Nephron progenitor cell (in vitro differentiated cells): ENCODE measurements at places on chromosomes 11 and 22.
A peak's percentile ranks its signal among the peaks of the same experiment; 100 is the strongest.

- no peak for DNase-seq
Measured at GRCh38 chr11:112715056-112715455, 246.2 kb upstream of the NCAM1 start.

- DNase-seq = no peak
Measured at GRCh38 chr22:39567135-39567946, 3.2 kb upstream of the CACNA1I start.

DNA sequence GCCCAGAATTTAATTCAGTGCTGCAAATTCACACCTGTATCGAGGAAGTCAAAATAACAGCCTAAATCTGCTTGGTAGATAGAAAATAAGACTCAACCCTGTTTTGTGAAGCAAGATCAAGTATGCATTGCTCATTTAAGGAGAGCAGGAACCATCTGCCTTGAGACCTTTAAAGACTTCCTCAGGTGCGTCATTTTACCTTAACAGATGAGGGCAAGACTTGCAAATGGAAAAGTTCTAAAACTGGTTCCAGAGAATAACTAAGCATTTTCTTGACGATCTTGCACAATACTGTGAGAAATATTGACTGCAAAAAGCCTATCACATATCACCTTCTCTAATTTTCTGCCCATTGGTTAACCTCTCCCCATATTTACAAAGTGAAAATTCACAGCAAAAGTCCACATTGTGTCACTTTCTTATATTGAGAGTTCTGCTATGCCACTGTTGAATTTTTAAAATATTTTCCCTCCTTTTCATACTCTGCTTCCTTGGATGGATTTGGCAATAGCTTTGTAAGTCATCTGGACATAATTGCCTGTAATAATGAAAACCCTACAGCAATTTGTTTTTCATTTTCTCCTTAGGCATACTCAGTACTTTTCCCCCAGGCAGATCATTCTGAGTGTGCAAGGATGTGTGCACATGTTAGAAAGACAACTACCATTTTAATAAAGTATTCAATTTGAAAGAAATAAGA lies 234.2 kb downstream of the AASDHPPT start:
- no peak for DNase-seq

DNA sequence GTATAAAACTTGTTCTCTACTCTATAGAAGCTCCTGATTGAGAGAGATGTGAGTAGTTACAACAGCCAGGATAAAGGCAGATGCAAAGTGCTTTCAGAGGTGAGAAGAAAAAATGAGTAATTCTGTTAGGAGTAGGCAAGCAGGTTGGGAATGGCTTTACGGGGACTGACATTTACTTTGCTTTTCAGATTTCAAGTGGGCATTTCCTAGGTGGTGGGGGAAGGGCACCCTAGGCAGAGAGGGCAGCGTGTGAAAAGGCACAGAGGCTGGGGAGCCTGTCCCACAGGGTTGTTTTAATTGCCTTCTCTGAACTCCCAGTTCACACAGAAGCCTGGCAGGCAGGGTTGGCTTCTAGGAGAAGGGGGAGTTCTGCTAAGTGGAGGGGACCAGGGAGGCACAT lies 106.5 kb downstream of the NAV2 start:
- DNase-seq = no peak

- DNase-seq = no peak
Measured at GRCh38 chr11:7575841-7576725, 62.3 kb downstream of the PPFIBP2 start.

DNA sequence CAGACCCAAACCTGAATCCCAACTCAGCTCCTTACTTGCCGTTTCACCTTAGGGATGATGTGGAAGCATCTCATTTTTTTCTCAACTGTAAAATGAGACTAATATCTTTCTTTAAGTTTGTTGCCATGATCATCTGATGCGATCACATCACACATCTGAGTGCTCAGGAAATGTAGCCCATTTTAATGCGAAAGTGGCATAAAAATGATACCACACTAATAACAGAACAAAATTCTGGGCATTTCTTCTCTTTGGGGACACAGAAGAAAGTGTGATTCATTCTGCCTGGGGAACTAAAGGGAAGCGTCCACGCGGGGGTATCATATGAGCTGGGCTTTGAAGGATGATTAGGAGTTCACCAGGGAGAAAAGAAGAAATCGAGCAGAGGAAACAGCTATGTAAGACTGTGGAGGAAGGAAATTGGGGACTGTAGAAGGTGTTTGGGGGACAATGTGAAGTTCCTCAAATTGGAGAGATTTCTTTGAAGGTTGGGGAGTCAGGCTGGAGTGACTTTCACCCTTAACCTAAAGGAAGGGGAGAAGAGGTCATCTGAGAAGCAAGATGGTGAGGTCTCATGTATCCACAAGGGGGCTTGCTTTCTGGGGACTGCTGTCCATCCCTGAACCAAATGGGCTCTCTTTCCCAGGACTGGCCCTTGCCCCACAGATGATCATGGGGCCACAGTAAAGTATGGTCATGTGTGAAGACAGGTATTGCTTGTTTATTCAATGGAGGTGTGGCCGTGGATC lies 49.7 kb upstream of the NNMT start:
- DNase-seq = no peak

DNA sequence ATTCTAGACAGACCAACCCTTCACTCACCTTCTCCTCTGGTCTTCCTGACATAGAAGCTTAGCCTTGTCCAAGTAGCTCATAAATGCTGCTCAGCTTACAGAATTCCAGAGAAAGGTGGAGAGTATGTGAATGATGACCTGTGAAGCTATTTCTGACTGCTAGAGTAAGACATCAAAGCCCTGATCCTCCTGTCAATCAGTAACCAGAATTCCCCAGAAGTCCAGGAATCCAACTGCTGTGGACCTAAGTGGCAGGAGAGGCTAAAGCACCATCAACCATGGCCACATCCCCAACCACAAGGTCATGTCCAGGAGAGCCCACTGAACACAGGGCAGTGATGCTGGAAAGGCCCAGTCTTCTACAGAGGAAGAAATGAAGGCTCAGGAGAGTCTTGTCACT lies 2.6 kb downstream of the OR51G2 start:
- no peak for DNase-seq

- no peak for DNase-seq
Measured at GRCh38 chr11:85758026-85758425, 52.9 kb downstream of the SYTL2 start.

- DNase-seq = no peak
Measured at GRCh38 chr11:1391165-1392075, 1.7 kb downstream of the BRSK2 start.

GRCh38 chr22:23591201-23591791 lies 11.2 kb upstream of the IGLL1 start:
- DNase-seq = peak; percentile 87

DNA sequence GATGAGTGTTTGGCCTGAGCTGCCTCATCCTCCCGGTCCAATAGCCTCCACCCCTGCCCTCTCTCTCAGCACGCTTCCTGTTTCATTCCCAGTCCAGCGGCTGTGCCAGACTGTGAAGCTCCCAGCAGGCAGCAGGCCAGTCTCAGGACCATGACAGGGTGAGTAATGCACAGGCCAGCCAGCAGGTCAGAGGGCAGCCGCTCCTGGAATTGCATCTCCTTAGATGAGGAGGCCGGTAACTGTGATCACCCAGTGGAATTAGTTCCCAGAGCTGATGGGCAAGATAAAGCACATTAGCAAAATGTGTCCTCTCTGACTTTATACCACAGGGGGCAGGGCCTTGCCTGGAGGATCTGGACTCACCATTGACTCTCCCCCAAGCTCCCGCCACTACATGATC lies 251.2 kb downstream of the ETS1 start:
- peak; percentile 82 for DNase-seq

DNA sequence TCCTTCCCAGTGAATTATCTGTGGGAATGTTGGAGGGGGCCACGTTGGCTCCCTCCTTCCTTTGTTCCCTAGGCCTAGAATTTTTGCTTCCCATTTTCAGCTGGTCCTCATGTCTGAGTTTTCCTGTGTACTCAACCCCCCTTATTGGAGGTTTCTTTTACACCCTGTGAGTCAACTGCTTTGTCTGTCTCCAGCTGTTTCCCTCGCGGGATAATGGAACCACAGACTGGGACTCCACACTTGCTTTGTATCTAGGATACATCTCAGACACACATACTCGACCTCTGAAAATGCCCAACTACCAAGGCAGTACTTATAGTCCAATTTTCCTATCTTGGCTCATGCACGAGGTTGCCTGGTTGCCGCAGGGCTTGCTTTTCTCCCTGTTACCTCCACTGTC lies 352.7 kb upstream of the MPPED2 start:
- DNase-seq = no peak

DNA sequence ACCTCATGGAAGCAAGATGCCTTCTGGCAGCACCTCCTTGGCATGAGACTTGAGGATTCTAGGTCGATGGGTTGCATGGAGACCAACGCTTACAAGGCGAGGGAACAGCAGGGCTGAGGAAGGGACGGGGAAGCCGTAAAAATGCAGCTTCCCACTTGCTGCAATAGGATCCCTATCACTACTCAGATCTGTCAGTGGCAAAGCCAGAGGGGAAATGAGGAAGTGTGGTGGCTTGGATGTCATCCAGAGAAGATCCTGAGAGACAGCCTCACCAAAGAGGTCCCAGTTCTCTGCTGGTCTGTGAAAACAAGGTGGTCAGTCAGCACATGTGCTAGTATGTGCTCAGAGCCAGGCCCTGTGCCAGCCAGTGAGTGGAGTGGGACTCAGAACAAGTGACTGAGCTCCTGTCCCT lies 22.2 kb downstream of the CYB5R2 start:
- DNase-seq = no peak

GRCh38 chr11:102345904-102346303 lies 1.1 kb upstream of the BIRC2 start:
- no peak for DNase-seq

DNA sequence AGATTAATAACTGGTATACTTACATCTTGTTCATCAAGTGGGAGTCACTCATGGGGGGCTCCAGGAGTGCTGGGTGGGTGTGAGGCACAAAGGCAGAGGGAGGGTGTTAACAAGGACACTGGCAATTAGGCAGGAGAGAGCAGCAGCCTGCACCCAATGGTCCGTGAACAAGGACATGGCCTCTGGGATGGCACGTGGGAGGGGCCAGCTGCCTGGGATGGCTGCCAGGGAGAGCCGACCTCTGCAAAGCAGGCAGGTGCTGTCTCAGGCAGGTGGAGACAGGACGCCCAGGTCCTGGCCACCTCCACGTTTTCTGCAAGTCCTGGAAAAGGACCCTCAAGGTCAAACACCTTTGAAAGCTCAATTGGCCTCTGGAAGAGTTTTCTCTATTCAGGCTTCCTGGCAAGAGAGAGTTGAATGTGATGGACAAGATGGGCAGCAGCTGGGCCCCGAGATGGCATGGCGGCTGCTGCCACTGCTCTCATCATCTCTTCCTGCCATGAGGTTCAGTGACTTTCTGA lies 257.1 kb downstream of the BUD13 start:
- DNase-seq = peak; percentile 41

DNA sequence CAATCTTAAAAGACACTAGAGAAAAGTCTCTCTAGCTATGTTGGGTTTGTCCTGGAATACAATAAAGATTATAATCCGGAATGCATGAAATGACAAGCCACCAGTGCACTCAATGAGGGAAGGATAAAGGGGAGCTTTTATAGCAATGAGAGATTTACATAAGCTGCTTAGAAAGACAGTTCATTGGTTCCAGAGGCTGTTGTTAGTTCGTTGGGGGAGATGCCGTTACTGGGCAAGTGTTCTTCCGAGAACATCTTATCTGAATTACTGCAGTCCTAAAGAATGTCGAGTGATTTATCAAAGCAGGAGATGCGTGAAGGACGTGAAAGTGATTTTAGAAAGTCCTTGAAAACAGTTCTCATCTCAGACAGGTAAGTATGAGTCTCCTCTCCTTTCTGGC lies 33.6 kb downstream of the SYN3 start:
- no peak for DNase-seq

DNA sequence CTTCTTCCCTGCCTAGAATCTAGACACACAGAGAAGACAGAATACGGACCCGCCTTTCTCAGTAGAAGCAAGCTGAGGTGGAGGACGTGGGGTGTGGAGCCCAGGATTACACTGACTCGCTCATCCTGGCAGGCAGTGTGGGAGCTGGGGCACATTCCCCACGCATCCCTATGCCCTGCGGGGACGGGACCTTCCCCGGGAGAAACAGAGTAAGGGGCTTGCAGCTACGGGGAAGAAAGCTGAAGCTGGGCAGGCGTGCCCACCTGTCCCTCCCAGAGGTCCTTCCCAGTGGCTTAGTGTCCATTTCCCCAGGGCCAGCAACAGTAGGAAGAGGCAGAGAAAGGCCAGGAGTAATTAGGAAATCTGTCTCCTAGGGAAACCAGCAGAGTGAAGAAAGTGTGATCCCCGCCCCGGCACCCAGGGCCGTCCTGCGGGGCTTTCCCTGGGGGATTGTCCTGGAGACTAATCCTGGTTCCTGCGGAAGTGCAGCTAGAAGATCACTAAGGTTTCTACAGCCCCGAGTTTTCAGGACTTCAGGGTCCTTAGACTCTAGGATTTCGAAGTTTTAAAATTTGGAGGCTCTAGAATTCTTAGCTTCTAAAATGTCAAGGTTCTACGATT lies 7.8 kb downstream of the DNAJB13 start:
- no peak for DNase-seq

DNA sequence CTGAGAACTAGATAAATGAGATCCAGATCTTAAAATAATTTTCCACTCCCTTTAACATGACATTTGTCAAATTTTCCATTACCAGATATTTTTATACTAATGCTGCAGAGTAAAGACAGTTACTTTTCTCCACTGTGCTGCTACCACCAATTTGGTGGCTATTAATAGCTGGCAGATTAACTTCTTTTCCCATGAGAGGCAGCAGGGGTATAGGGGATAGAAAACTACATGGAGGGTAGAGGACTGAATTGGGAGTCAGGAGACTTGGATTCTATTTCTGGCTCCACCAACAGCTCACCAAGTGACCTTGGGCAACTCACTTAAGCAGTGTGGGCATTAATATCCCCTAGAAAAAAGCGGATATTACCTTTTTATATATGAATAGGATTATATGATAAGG lies 69.2 kb downstream of the KIF18A start:
- DNase-seq = no peak

- DNase-seq = no peak
Measured at GRCh38 chr11:116424615-116425261, 348.0 kb downstream of the BUD13 start.

GRCh38 chr11:131692151-131692550 lies 321.7 kb downstream of the NTM start:
- no peak for DNase-seq

DNA sequence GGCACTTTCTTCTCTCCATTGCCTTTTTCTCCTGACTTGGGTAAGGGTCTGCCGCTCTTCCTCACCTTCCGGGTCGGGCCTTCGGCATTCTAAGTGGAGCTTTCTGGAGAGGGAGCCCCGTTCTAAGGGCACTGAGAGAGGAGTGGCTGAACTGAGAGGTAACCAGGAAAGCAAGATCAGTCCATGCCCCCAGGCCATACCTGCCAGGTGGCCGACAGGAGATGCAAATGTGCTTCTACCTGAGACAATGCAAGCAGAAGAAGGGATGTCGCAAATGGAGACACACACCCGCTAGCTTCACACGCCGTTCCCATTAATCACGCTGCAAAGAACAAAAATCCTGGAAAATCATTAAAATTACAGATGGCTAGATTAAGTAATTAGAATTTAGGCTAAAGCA lies 156.4 kb upstream of the TBCEL start:
- DNase-seq = no peak

- no peak for DNase-seq
Measured at GRCh38 chr11:99537681-99538080, 516.9 kb downstream of the CNTN5 start.

- DNase-seq = no peak
Measured at GRCh38 chr22:31148488-31148887, 8.2 kb upstream of the PLA2G3 start.

GRCh38 chr11:65468874-65469333 lies 29.9 kb upstream of the MALAT1 start:
- DNase-seq = no peak
